ENCODE measurements at places on chromosomes 7 and 10. TPM values are rescaled to one million over a fixed set of nuclear protein-coding genes. Genes with fewer than 3 reads are reported as not detected.
A peak's percentile ranks its signal among the peaks of the same experiment; 100 is the strongest.

DNA sequence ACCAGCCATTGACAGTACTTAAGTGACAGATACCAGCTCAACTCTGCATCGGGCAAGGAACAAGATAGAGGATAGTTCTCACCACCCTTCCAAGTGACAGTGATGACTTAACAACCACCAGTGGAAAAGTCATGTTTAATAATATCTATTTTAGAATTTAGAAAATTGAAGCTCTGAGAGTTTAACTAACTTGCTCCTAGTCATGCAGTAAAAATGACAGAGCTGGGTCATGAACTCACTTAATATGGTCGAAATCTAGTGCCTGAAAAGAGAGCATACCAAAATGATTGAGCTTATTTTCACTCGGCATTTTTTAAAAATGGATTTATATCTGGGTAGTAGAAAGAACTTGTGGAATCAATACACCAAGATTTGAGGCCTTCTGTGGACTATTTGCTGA lies 367.8 kb upstream of the IGFBP3 start:
- DNase-seq = no peak

JAKMIP3 gene
- total RNA-seq = 0.54 TPM

- DNase-seq = no peak
Observed at GRCh38 chr7:99203092-99203491, 4.8 kb downstream of the KPNA7 start.

GRCh38 chr7:70698219-70698832 lies 433.6 kb upstream of the GALNT17 start:
- DNase-seq = peak; percentile 28

FANK1 gene
- total RNA-seq = 6.8 TPM

MARCHF5 gene
- 9.4 TPM for total RNA-seq

RET gene
- total RNA-seq = 0.37 TPM

COPG2 gene
- 18.2 TPM for total RNA-seq

- DNase-seq = no peak
Observed at GRCh38 chr10:100571084-100571856, 35.5 kb downstream of the HIF1AN start.

- DNase-seq = peak; percentile 90
Observed at GRCh38 chr7:537911-538634, 18.4 kb upstream of the PDGFA start.

DNA sequence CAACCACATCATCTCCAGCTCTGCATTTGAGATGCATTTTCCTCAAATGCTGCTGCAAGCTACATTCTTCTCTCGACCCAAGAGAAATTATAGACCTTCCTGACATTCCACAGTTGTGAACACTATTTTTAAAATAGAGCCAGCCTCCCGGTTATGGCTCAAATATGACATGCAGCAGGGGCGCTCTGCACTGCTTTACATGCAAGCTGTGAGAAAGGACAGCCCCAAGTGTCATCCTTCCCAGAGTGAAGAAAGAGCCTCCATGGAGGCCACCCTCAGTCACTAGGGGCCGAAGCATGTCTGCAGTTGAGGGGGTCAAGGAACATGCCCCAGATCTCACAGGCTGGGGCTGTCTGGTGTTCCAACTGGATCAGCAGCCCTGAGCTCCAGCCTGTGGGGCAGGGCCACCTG lies 63.9 kb upstream of the CHST15 start:
- DNase-seq = no peak

- no peak for DNase-seq
Observed at GRCh38 chr10:102927311-102928010, 9.4 kb downstream of the CNNM2 start.

DNA sequence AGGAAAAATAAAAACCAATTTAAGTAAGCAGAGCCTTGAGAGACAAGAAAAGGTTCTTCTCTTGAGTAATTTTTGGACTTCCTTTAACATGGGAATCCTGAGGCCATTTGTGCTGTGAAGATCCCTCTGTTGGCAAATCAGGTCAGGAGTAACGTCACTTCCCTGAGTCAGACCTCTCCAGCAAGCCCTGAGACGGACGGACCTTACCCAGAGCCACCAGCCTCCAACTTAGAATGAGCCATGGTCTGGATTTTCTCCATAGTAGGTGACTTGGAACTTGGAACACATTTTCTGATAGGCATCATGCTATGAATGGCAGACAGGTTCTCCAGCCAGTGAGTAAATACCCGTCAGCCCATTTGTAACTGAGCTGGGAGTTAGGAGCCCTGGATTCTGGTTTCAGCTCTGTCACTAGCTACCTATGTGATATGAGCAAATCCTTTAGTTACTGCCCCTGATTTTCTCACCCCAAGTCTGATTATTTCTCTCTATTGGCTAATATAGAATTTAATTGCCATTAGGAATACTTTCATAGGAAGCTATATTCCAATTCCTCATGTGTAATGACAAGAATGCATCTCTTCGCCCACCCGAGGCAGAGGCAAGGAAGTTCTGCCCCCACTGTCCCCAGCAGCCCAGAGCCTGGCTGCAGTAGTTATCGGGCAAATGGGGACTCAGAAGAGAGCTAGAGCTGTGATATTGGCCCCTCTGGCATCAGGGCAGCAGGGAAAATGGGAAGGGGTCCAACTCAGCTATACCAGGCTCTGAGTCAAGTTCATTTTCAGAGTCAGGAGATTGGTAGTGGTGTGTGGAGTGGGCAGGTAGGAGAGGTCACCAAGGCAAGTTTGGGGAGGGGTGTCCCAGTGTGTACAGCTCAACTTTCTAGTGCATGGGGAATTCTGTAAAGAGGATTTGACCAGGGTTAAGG lies 153.7 kb upstream of the AGK start:
- DNase-seq = no peak

DNA sequence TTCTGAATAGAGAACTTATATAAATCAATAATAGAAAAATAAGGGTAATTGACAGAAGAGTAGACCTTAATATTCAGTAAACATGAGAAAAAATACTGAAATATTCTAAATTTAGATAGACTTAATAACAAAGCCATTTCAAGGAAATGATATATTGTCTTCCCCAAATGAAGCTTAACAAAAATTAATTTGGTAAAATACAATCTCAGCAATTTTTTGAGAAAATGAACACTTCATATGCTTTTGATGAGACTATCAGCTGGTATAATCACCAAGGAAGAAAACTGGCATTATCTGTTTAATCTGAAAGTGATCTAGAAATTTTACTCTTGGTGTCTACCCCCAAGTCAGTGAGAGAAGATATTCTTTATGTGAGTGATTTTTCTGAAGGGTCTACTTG lies 1.7 kb upstream of the FAM237B start:
- no peak for DNase-seq

- no peak for DNase-seq
Observed at GRCh38 chr7:36673703-36674102, 50.6 kb downstream of the AOAH start.

DNA sequence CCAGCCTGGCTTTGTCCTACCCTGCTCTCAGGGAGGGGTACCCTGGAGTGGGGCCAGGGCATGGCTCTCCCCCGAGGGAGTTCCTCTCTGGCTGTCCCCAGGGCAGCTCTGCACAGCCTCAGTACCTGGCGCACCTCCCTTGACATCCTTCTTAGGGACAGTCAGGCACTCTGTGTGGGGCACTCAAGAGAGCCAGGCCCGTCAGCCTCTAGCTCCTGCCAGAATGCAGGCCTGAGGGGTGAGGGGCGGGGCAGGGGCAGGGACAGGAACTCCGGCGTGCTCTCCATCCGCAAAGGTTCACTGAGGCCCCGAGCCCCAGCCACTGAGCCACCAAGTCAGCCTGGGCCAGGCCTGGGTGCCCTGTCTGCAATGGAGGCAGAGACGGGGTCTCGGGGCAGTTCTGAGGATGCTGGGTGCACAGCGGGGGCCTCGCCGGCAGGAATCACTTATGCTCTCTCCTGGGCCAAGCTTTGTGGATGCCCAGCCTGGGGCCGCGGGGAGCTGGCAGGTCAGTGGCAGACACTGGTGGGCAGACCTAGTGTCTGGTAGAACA lies 10.1 kb downstream of the LIMK1 start:
- DNase-seq = no peak

SLC13A1 gene
- total RNA-seq = not detected

SLC18A3 gene
- not detected for total RNA-seq

GRCh38 chr7:4010061-4010605 lies 672.0 kb upstream of the FOXK1 start:
- no peak for DNase-seq

GRCh38 chr10:43683451-43684291 lies 35.0 kb upstream of the ZNF32 start:
- DNase-seq = no peak

PTER gene
- total RNA-seq = 20.6 TPM

GRCh38 chr10:127441350-127442219 lies 107.5 kb upstream of the NPS start:
- peak; percentile 37 for DNase-seq

- DNase-seq = no peak
Observed at GRCh38 chr10:29227201-29227600, 61.7 kb upstream of the LYZL1 start.
